ENCODE measurements at places on chromosomes 2 and 18. TPM values are rescaled to one million over a fixed set of nuclear protein-coding genes. Genes with fewer than 3 reads are reported as not detected.

The ANKRD62 gene
- not detected for total RNA-seq

The SEPTIN10 gene
- total RNA-seq = 73.1 TPM

The MAP3K19 gene
- total RNA-seq = not detected

DNA sequence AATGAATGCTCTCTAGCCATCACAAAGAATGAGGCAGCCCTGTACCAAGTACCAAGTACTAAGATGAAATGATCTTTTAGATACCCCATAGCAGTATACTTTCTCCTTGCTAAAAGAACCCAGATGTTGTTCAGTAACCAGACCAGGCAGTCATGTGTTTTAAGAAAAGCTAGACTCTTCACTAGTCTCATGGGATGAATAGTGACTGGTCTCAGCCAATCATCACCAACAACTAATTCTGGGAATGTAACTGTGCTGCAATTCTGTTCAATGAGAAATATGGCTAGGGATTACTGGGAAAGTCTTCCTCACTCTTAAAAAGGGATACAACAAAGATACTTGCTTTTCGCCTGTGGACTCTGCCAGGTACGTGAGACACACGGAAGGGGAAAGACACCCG lies 29.5 kb downstream of the MBOAT2 start:
- no peak for DNase-seq

- DNase-seq = peak; percentile 19
These were observed 542.1 kb downstream of the PID1 start for GRCh38 chr2:228728961-228729360.

DNA sequence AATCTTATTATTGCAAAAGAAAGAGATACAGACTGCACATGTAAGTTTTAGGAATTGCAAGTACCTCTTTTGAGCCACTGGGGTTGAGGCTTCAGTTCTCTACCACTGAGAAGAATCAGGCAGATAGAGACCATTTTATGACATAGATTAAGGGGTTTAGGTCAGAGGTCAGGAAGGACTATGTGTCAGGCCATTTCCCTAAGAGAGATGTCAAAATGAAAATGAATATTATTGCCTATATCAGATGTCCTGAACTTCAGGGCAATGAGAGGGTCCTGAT lies 113.7 kb downstream of the GATA6 start:
- DNase-seq = no peak

GRCh38 chr2:10331027-10331701 lies 28.5 kb downstream of the HPCAL1 start:
- DNase-seq = peak; percentile 60

- DNase-seq = no peak
These were observed 262.4 kb downstream of the INSIG2 start for GRCh38 chr2:118350621-118351020.

DNA sequence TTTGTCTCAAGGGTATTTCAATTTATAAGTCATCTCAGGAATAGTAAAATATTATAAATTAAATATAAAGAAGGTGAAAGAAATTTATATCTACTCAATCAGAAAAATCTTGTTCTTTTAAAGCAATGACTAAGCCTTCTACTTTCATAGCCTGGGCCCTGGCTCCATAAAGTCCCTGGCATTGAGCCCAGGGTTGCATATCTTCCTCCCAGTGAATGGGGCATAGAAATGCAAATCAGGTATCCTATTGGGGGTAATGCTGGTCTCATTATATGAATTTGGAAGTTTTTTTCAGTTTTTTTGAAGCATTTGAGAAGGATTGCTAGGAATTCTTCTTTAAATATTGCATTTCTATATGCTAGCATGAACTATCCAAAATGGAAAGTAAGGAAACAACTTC lies 73.9 kb upstream of the MC2R start:
- DNase-seq = no peak

Measured in fibroblast of villous mesenchyme (primary cell).